HS-5 (cell line): ENCODE measurements at places on chromosomes 5 and 9.

DNA sequence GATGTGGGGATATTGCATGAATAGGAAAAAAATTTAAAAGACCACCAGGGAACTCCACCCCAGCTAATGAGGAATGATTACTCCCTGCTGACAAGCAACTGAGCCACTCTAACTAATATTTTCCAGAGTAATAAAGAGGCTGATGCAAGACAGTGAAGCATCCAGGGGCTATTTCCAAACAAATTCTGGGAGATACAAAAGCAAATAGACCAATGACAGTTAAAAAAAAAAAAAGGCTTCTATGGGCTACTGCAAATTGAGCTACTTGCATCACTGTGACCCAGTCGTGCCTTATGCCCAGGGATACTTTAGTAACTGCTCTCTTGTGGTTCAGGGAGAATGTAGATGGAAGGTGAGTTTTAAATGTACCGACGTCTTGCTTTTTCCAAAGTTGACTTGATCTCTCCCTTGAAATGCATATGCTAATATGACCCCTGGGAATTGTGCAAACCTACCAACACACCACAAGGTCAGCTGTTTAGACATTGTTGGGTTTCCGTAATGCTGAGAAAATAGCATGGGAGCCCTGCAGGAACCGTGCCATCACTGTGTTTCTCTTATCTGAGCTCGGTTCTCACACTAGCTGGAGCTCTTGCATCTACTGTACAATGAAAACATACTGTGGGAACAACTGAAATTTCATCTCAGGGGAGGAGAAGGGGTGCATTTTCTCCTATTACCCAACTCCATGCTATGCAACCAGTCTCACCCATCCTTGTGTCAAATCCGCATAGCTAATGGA is 250.6 kb upstream of the MAP3K1 start:
- DNase-seq = no peak

GRCh38 chr5:80757290-80757689 is 102.5 kb upstream of the DHFR start:
- DNase-seq = no peak

- no peak for DNase-seq
These were observed 544 bp upstream of the ERCC6L2 start for GRCh38 chr9:95874989-95875304.

DNA sequence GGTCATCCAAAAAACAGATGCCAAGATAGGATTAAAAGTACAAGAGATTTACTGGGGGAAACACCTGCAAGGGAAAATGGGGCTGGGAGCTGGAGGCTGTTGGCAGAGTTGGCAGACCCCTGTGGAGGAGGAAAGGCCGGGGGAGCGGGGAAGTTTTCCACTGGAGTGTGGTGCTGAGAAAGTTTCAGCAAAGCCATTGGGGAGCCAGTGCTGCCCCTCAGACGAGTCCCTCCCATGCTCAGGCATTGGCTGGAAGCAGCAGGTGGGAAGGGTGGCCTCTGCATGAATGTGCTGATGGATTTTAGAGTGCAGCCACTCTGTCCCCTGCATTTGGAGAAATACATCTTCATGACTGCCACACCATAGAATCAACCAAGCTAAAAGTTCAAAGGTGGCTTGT is 52.8 kb downstream of the TTC1 start:
- no peak for DNase-seq

GRCh38 chr5:154371687-154372086 is 74.1 kb upstream of the SAP30L start:
- DNase-seq = peak; percentile 35

DNA sequence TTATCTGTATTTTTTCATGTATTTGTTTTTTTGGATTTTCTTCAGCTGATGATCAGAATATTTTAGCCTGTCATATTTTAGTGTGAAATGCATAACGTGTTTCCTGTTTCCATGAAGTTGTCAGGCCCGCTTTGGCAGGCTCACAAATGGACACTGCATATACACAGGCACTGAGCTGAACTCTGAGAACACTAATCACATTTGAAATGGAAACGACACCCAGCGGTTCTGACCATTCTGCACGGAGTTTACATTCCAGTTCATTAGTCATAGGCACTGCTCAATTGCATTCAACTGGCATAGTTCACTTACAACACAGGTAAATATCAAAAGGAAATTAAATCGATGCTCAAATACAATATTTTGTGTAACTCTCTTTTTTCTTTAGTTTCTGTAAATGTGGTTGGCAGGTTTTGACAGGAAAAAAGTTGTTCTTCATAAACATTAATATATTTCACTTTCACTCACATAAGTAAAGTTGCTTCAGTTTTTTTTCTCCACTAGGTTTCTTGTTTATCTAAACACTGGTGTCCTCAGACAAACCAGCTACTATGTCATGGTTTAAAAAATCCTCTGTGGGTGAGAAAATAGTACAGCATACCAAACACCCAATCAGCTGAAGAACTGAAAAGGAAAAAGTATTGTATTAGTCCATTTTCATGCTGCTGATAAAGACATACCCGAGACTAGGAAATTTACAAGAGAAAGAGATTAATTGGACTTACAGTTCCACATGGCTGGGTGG is 559.0 kb upstream of the DAP start:
- peak; percentile 61 for DNase-seq

GRCh38 chr9:112898872-112899311 is 8.2 kb upstream of the SLC46A2 start:
- no peak for DNase-seq

DNA sequence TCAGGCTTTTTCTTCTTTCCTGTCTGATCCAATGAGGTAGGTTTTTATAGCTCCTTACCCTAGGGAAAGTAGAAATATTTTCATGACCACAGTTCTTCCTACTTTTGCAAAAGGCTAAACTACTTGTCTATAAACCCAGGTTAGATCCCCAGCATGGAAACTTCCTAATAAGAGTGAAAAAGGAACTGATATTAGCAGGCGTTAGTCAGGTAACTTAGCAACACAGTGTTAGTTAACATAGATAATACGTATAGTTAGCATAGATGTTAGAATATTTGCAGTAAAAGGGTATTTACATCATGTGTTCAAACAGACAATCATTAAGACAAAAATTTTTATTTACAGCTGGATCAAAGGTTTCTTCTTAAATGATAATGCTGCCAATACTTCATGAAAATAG is 162.9 kb upstream of the DAB2 start:
- no peak for DNase-seq

GRCh38 chr5:135439231-135440205 is 7.6 kb downstream of the DCANP1 start:
- DNase-seq = no peak

- DNase-seq = no peak
These were observed 112.1 kb downstream of the KIF4B start for GRCh38 chr5:155125551-155126095.

DNA sequence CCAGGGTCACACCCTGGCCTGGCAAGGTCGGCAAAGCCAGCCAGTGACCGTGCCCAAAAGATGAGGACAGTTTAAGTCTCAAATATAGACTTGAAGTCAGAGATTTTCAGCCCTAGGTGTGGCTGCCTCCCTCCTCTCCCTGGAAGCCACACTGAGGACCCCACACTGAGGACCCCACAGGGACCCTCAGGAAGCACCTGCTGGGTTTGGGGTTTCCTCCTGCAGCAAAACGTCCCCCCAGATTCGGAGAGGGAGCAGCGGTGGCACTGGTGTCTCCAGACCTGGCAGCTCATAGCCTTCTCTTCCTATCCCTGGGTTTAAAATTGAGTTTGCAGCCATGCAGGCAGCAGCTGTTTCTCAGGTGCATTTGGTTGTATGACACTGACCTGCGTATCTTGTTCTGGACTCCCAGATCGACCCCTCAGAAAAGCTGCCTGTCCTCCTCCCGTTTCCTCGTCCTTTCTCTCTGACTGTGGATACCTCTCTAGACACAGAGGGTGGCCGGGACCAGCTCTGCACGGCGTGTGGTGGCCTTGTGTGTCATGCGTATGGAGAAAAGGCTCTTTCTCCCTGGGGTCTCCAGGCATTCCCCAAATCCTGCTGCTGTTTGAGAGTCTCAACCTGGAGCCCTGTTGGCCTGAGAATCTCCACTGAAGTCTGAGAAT is 36.6 kb downstream of the MRPL36 start:
- DNase-seq = no peak

DNA sequence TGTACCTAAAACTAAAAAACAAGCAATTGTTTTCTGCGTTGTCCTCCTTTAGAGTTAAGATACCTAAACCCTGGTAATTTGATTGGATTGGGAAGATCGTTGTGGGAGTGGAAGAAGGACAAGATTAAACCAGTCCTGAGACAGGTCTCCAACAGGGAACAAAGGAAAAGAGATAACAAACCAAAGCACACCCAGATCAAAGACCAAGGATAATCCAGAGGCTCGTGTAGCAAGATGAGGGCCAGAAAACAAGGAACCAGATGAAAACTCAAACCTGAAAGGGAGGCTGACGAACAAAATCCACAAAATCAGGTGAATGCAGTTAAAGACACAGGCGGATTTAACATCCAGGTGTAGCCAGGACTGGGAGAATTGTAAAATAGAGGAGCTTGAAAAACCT is 618.1 kb downstream of the SLCO4C1 start:
- no peak for DNase-seq

DNA sequence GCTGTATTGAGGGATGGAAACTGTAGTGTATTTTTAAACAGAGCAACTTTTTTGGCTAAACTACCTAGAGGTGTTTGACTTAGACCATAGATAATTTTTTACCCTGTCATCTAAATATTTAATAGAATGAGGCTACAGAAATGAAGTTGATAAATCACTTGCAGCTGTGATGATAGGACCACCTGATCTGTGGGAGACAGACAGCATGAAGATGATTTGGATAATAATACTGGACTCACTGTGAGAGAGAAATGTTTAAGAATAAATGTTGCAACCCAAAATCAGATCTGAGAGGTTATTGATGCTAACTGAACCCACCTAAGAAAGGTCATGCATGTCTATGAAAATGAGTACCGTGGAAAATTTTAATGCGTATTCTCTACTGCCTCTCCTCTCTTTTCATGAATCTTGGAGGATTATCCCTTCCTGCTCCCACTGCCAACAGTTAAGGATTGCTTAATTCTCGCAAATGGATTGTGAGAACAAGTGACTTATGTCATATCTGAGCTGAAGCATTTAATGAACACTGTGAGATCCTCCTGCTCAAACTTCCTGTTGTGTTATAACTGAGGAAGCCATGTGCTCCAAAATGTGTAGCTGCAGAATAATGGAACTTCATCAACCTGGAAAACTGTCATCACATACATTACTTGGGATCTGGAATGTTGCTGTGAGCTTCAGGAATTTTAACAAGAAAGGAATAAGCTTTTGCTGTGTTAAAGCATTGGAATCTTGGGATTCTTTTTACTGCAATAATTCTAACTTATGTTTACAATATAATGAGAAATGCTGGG is 617.9 kb upstream of the CDH18 start:
- DNase-seq = no peak

- no peak for DNase-seq
These were observed 10.9 kb downstream of the MFAP3 start for GRCh38 chr5:154049636-154050035.

- no peak for DNase-seq
These were observed 123.8 kb downstream of the FAM170A start for GRCh38 chr5:119752921-119753886.

- no peak for DNase-seq
These were observed 21.6 kb upstream of the CSF1R start for GRCh38 chr5:150107909-150108447.

- DNase-seq = no peak
These were observed 130.5 kb upstream of the ZNF608 start for GRCh38 chr5:124876983-124877382.

DNA sequence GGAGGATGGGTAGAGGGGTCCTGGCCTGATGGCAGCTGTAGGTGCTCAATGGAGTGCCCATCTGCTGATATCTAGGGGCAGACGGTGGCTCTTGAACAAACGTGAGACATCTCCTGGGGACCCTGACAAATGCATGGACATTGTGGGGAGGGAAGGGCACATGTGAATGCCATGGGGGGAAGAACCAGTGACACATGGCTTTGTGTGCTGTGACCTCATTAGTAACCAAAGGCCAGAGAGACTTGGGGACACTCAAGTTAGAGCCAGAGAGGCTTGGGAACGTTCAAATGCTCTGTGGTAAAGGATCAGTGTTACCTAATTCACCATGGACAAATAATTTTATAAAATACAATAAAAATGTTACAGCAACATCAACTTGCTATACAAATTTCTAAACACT is 151.8 kb downstream of the ESM1 start:
- no peak for DNase-seq

- no peak for DNase-seq
These were observed 283.2 kb upstream of the CLINT1 start for GRCh38 chr5:158142156-158142555.
